ENCODE measurements at places on chromosomes 6 and 20.

DNA sequence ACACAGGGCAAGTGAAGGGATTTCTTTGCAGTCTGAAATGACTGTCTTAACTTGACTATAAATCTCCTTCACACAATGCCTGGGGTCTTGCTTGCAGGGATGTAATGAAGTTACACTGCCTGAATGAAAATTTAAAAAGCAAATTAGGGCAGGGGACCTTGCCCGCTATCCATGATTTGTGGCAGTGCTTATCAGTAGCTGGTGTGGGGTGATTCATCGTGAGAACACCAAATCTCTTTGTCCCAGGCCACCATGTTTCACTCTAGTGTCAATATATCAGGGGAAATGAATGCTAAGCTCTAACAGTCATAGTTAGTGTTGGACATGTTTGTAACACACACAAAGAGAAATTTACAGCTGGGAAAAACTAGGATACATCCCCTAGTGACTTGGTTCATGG is 713.7 kb upstream of the EPHA7 start:
- DNase-seq = no peak

DNA sequence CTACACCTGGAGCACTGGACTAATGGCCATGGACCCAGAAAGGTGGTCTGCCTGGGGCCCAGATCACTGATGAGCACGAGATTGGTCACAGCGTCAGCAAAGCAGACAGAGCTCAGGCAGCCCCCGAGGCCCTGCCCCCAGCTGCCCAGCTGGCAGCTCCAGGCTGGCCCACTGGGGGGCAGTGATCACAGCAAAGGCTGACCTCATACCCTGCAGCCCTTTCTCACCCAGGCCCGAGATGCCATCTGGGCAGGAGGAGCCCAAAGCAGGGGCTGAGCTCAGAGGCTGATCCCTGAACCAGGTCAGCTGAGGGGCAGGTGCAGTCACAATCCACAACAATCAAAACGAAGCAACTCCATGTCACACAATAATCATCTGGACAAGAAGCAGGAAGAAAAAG is 4.1 kb downstream of the MAP1LC3A start:
- DNase-seq = no peak

DNA sequence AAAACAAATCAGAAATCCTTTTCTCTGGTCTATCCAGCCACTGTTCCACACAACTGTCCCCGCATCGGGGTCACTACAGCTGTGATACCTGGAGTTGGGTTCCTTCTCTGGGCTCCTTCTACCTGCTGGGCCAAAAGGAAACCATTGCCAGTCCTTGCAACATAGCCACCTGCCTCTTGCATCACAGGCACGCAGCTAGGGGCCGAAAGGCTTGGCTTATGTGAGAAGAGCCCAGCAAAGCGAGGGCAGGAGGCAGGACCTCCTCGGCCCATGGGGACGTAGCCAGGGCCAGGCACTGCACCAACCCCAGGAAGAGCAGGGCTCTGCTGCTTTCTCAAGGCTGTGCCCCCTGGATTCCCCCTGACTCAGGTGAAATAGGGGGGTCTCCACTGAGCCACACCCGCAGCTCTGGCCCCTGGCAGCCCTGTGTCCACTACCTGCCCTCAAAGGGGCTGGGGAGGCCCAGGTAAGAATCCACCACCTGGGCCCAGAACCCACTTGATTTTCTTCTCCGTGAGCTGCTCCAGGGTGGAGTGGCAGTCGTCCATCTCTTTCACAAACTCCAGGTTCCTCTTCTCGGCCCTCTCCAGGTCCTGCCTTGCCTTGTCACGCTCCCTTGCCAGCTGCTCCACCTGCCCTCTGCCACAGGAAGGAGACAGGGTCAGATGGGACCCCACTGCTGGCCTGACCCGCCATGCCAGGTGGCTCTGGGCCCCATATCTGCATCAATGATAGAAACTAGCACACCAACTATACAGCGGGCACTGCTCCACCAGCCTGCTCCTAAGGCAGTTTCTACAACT is 88.9 kb downstream of the GINS1 start:
- DNase-seq = no peak

DNA sequence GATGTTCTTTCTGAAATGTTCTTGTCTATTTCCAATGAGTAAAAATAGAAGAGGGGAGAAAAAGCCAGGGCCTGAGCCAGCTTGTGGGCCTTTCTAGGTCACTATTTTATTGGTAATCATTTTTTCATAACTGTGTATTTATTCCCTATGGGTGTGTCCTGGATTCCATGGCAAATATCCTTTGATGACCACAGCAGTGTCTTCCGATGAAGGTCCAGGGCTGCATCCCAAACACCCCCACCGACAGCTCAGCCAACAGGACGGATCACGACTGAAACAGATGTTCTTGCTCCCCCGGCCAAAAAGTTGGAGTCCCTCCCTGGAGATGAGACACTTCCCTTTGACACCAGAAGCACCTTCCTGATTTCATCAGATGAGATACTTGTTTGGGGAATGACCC is 105.4 kb upstream of the PLEKHG1 start:
- DNase-seq = no peak

- DNase-seq = no peak
Observed at GRCh38 chr20:46022411-46023147, 6.4 kb upstream of the SLC12A5 start.

GRCh38 chr6:112431803-112432202 is 84.7 kb downstream of the RFPL4B start:
- DNase-seq = no peak

DNA sequence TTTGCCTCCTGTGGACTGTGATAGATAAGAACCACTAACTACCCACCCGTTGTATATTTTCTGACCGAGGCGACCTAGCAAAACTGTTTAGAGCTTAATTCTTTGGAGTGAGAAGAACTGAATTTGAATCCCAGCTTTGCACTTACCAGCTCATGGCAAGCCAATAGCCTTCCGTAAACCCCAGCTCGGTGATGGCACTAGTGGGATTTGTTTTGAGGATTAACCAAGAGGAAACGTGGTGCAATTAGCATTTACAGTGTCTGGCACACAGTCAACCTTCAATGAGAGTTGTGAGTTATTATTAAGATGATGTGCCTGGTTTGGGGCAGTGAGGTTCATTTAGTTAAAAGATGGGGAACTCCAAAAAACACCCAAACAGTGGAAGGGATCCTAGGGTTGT is 12.3 kb upstream of the DSP start:
- DNase-seq = no peak

Data from right renal cortex interstitium (tissue), 3 donors.